ENCODE measurements at places on chromosomes 5 and 9.

DNA sequence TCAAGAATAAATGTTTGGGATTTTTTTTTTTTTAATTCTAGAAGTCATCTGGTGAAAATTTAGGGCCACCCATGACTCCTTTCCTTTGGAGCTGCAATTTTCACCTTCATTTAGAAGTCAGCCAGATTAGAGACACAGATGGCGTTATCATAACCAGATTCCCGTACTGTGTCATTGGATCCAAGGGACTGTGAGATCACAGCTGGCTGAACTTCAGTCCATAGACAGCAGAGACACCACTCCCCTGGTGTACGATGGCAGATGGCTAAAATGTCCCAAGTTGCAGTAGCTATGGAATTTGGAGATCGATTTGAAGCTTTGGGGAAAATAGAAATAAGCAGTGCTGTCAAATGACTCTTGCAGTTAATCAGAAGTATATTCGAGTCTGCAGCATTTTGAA lies 216.3 kb downstream of the RFK start:
- no peak overlapping the region for H3K4me3 ChIP-seq
- no peaks in the 10 kb centered on the region for H3K27me3 ChIP-seq
- no peak for DNase-seq
- H3K27ac ChIP-seq: no peak overlapping the region

DNA sequence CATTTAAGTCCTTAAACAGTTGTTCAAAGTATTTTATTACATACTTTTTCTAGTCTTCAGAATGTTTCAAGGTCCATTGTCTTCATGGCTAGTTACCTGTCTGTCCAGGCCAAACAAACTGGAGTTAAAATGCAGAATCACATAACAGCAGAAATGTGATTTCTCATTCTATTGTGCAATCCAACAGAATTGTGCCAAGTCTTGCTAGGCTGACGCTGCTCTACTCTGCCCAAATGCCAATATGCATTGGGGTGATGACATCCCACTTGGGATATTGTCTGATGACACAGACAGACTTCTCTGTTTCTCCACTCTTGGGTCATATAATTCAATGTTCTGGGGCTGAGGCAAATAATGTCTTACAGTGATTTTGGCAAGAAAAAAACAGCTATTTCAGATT lies 5.2 kb upstream of the SLC22A5 start:
- H3K27ac ChIP-seq: no peak overlapping the region
- DNase-seq: no peak
- H3K4me3 ChIP-seq: no peak overlapping the region
- H3K36me3 ChIP-seq: peaks cover 4% of the 10 kb centered on the region

- H3K27me3 ChIP-seq: no peaks in the 10 kb centered on the region
- no peak overlapping the region for H3K27ac ChIP-seq
Observed at GRCh38 chr5:64331597-64332277, 166.1 kb downstream of the RNF180 start.

GRCh38 chr9:21670374-21670773 lies 132.1 kb upstream of the MTAP start:
- no peak for DNase-seq
- H3K4me1 ChIP-seq: peaks cover 7% of the 10 kb centered on the region
- H3K27ac ChIP-seq: no peak overlapping the region
- H3K36me3 ChIP-seq: no peaks in the 10 kb centered on the region
- no peak overlapping the region for H3K4me3 ChIP-seq

DNA sequence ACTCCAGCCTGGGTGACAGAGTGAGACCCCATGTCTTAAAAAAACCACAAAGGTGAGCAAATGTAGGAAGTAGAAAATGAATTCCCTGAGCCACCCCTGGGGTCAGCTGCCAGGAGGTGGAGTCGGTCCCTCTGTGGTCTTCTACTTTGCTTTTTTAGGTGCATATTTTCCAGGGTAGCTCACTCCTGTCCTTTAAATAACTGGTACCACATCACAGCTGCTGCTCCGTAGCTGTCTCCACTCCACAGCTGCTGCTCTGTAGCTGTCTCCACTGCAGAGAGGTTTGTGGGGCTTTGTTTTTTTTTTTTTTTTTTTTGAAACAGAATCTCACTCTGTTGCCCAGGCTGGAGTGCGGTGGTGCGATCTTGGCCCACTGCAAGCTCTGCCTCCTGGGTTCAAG lies 8.9 kb downstream of the WDR5 start:
- no peak overlapping the region for H3K4me3 ChIP-seq
- DNase-seq: no peak
- H3K4me1 ChIP-seq: peaks cover 7% of the 10 kb centered on the region
- no peaks in the 10 kb centered on the region for H3K27me3 ChIP-seq
- no peak overlapping the region for H3K27ac ChIP-seq

DNA sequence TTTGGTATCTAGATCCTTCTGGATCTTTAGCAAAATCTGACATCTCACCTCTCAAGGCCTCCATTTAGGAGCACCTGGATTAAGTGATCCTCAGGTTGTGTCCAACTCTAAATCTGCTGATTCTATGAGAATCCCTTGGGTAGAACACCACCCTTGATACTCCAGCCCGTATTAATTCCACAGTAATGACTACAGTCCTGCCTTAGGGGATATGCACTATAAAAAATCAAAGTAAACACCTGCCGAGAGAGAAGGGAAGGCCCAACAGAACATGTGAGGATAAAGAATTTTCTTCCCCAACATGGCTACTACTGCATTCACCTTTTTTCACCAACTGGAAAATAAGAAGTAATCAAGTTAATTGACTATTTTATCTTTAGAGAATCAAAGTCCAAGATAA lies 27.6 kb downstream of the DAP start:
- peaks cover 25% of the 10 kb centered on the region for H3K4me1 ChIP-seq
- peaks cover 3% of the 10 kb centered on the region for H3K36me3 ChIP-seq
- H3K4me3 ChIP-seq: no peak overlapping the region
- no peaks in the 10 kb centered on the region for H3K27me3 ChIP-seq
- H3K27ac ChIP-seq: no peak overlapping the region
- DNase-seq: no peak

GRCh38 chr5:118552146-118552545 lies 436.2 kb downstream of the DTWD2 start:
- no peak for DNase-seq
- no peak overlapping the region for H3K27ac ChIP-seq
- no peaks in the 10 kb centered on the region for H3K27me3 ChIP-seq
- no peaks in the 10 kb centered on the region for H3K36me3 ChIP-seq

DNA sequence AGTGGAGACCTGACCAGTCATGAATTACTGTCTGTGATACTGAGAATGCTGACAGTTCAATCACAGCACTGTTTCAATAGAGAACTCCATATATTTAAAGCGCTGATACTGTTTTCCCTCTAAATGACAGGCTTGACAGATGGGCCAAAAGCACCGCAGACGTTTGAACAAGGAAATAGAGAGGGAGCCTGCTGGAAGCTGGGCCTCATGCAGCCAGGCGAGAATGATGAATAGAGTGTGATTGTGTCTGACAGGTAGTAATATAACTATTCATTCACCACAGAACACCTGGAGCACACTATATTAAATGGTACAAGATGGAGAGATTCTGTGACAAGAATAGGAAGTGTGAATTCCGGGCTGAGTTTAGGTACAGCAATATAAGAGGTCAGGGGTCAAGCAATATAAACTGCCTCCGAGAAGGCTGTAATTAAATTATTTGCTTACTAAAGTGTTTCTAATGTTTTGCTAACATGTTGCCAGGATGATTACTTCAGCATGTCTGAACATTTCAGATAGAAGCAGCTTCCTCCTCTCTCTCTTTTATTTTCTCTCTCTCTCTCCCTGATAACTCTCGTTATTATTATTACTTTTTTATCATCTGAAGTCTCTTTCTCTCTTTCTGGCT lies 297.7 kb downstream of the CSNK1G3 start:
- DNase-seq: no peak
- no peaks in the 10 kb centered on the region for H3K36me3 ChIP-seq

- H3K27me3 ChIP-seq: no peaks in the 10 kb centered on the region
- peaks cover 8% of the 10 kb centered on the region for H3K4me1 ChIP-seq
- H3K27ac ChIP-seq: no peak overlapping the region
- no peak for DNase-seq
- no peaks in the 10 kb centered on the region for H3K36me3 ChIP-seq
Observed at GRCh38 chr9:137480686-137481683, 21.9 kb upstream of the NSMF start.

DNA sequence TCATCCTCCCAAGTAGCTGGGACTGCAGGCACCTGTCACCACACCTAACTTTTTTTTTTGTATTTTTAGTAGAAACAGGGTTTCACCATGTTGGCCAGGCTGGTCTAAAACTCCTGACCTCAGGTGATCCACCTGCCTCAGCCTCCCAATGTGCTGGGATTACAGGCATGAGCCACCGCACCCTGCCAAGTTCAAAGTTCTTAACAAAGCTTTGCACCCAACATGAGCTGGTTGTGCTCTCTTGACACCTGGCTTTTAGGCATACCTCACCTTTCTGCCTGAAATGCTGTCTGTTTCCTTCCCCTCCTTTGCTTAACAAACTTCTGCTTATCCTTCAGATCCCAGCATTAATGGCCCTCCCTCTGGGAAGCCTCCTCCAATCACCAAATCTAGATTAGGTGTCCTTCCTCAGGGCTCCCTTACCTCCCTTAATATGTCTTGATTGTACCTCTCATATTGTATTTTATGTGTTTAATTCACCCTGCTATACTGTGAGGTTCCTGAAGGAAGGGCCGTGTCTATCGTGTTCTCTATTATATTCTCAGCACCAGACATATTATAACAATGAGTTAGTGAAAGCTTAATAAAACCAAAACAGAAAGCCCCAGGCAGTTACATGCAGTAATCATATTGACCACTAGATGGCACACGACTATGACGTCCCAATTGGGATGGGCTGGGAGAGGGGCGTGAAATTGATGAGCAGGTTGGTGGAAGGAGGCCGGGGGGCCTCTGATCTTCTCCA lies 62.9 kb upstream of the PPARGC1B start:
- H3K36me3 ChIP-seq: no peaks in the 10 kb centered on the region
- peaks cover 21% of the 10 kb centered on the region for H3K27me3 ChIP-seq
- no peak overlapping the region for H3K27ac ChIP-seq
- peak; percentile 16 for DNase-seq
- H3K4me1 ChIP-seq: no peaks in the 10 kb centered on the region
- H3K4me3 ChIP-seq: no peak overlapping the region

- H3K4me1 ChIP-seq: no peaks in the 10 kb centered on the region
- H3K27ac ChIP-seq: no peak overlapping the region
- no peak overlapping the region for H3K4me3 ChIP-seq
- no peaks in the 10 kb centered on the region for H3K36me3 ChIP-seq
- no peaks in the 10 kb centered on the region for H3K27me3 ChIP-seq
Observed at GRCh38 chr5:59423021-59423420, 470.5 kb downstream of the PDE4D start.

GRCh38 chr5:67319935-67320725 lies 123.5 kb upstream of the CD180 start:
- H3K27me3 ChIP-seq: no peaks in the 10 kb centered on the region
- no peak overlapping the region for H3K4me3 ChIP-seq
- no peak for DNase-seq
- H3K36me3 ChIP-seq: no peaks in the 10 kb centered on the region

GRCh38 chr9:75408391-75408790 lies 320.1 kb downstream of the OSTF1 start:
- peaks cover 15% of the 10 kb centered on the region for H3K27me3 ChIP-seq
- H3K36me3 ChIP-seq: peaks cover 3% of the 10 kb centered on the region
- H3K27ac ChIP-seq: no peak overlapping the region
- DNase-seq: no peak
- no peak overlapping the region for H3K4me3 ChIP-seq

DNA sequence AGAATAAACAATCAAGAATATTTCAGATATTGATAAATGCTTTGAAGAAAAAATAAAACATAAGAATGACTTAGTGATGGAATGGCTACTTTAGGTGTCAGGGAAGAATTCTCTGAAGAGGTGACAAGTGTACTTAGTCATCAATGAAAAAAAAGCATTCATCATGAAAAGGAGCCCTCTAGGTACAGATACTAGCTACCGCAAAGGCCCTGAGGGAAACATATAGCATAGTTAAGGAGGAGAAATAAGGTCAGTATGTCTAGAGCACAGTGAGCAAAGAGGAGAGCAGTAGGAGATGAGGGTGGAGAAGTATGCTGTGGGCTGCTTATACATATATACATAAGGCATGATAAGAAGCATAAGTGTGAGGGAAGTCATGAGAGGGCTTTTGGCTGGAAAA lies 41.8 kb downstream of the CSF2 start:
- peak overlapping the region; percentile 68 for H3K4me3 ChIP-seq
- H3K27ac ChIP-seq: no peak overlapping the region
- H3K36me3 ChIP-seq: peaks cover 4% of the 10 kb centered on the region

GRCh38 chr5:160614136-160614535 lies 192.5 kb downstream of the PTTG1 start:
- no peak overlapping the region for H3K27ac ChIP-seq
- H3K27me3 ChIP-seq: peaks cover 7% of the 10 kb centered on the region
- no peak overlapping the region for H3K4me3 ChIP-seq
- no peaks in the 10 kb centered on the region for H3K4me1 ChIP-seq
- no peak for DNase-seq
- H3K36me3 ChIP-seq: peaks cover 4% of the 10 kb centered on the region

GRCh38 chr9:130303613-130304055 lies 38.1 kb downstream of the HMCN2 start:
- H3K4me3 ChIP-seq: no peak overlapping the region
- H3K27ac ChIP-seq: no peak overlapping the region
- no peaks in the 10 kb centered on the region for H3K36me3 ChIP-seq
- H3K27me3 ChIP-seq: peaks cover 47% of the 10 kb centered on the region
- no peak for DNase-seq
- no peaks in the 10 kb centered on the region for H3K4me1 ChIP-seq

DNA sequence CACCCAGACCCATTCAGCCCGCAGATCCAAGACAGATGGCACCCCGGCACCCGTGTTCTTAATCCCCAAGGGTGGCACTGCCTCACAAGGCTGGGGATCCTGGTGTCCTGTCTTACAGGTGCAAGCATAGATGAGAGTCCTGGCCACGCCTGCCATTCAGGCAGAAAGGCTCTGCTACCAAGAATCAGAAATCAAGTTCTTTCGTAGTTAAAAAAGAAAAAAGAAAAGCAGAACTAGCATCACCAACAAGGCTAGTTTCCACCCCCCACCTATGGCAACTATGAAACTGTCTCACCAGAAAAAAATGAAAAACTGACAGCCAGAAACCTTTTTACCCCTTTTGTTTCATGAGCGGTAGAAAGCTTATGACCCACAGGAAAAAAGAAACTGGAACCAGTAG lies 170.4 kb downstream of the SYK start:
- no peak overlapping the region for H3K27ac ChIP-seq
- no peak for DNase-seq
- H3K36me3 ChIP-seq: no peaks in the 10 kb centered on the region
- peaks cover 32% of the 10 kb centered on the region for H3K27me3 ChIP-seq

Data from effector memory CD8-positive, alpha-beta T cell (primary cell).